ENCODE measurements at places on chromosomes 13 and 19. TPM values are rescaled to one million over a fixed set of nuclear protein-coding genes. Genes with fewer than 3 reads are reported as not detected.

The ITM2B gene
- 187 TPM for total RNA-seq

The ACTL9 gene
- total RNA-seq, result not detected

The LRFN3 gene
- 10.3 TPM for total RNA-seq

The IGFL1 gene
- total RNA-seq, result 0.67 TPM

The ZNF626 gene
- 12.3 TPM for total RNA-seq

The MBD3L5 gene
- total RNA-seq, result not detected

The LILRB1 gene
- total RNA-seq, result not detected
